ENCODE measurements at places on chromosomes 11 and 22.

DNA sequence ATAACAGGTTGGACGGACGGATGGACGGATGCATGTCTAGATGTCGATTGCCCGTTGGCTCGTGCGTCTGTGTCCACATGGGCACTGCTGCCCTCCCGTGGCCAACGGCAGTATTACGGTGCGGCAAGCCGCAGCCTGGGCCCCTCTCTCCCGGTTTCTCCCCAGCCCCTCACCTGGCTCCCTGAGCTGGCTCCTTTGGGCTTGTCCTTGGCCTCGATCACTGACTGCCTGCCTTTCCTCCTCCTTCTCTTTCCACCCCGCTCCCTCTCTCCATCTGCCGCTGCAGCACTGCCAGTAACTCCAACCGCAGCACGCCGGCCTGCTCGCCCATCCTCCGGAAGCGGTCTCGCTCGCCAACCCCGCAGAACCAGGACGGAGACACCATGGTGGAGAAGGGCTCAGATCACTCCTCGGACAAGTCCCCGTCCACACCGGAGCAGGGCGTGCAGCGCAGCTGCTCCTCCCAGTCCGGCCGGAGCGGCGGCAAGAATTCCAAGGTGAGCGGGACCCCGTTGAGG lies 77.3 kb downstream of the SCN3B start:
- DNase-seq: no peak

GRCh38 chr11:121351083-121351630 lies 58.6 kb downstream of the SC5D start:
- no peak for DNase-seq

GRCh38 chr22:48223488-48224190 lies 1461.2 kb downstream of the TBC1D22A start:
- DNase-seq: no peak

DNA sequence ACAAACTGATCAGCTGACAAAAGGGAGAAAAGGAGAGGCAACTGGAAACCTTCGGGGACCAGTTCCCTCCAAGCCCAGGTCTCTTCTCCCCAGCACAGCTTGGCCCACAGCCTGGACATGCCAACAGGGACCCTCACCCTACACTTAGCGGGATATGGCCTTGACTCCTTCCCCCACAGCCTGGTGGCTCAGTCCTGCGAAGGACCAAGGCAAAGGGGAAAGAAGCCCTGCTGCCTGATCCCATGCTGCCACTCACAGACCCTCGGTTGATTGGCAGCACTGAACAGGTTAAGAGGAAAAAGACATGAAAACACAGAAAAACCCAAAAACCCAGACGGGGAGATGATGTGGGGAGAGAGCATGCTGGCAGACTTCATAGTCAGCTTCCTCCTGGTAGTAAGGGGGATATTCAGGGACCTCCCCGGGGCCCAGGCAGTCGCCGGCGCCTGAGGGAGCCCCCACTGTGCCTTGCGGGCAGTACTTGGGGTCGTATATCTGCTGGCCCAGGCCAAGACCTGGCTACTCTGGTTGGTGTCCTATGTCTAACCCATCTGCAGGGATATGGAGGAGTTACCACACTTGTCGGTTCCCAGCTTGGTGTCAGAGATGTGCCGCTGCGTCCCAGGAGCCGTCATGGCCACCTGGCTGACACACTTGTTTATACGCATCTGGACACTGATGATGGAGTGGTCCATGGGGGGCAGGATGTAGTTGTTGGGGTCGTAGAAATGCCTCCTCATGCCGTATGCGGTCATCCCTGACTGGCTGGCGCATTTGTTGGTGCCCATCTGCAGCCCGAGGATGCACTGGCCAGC lies 34.2 kb upstream of the HORMAD2 start:
- DNase-seq: no peak

DNA sequence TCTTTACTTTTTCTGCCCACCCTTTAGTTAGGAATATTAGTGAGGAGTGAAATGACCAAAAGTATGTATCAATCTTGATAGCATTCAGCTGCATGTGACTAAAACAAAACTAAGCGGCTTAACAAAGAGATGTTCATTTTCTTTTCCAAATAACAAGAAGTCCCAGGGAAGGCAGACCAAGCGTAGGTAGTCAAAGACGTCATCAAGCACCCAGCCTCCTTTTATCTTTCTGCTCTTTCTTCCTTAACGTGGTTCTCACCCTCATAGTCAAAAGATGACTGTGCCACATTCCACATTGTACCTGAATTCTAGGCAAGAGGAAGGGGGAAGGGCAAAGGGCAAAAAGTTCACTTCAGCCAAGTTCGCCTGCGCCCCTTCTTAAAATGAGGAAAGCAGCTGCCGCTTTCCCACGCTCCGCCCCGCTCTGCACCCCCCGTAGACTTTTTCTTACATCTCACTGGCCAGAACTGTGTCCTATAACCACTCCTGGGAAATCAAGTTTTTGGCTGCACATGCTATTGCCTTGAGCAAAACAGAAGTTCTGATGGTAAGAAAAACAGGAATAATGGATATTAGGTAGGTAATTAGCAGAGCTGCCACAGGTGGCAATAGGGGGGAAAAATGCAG lies 14.6 kb upstream of the PGM2L1 start:
- DNase-seq: no peak

DNA sequence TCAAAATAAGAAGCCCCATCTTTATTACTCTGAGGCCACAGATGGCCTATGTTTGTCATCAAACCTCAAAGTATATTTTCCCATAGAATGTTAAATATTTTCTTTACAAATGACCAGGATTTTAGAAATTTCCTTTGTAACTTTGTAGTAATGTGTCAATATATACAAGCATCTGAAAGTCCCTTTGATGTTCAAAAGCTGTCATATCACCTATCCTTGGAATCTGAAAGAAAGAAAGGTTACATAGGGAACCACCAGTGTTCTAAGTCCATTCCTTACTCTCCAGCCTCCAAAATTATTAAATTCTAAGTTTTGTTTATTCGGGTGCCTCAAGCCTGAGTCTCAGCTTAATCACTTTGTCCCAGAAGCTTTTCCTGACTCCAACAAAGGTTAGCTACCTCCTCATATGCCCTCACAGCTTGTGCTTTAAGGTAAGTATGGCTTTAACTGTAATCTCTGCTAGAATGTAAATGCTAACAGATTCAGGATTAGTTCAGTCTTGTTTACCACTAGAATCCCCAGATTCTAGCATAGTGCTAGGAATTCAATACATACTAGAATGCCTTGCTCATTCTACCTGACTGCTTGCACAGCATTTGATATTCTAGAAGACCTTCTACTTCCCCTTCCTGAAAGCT lies 32.3 kb downstream of the CCDC34 start:
- DNase-seq: no peak

- no peak for DNase-seq
These were observed 304.1 kb downstream of the BUD13 start for GRCh38 chr11:116468699-116469098.

DNA sequence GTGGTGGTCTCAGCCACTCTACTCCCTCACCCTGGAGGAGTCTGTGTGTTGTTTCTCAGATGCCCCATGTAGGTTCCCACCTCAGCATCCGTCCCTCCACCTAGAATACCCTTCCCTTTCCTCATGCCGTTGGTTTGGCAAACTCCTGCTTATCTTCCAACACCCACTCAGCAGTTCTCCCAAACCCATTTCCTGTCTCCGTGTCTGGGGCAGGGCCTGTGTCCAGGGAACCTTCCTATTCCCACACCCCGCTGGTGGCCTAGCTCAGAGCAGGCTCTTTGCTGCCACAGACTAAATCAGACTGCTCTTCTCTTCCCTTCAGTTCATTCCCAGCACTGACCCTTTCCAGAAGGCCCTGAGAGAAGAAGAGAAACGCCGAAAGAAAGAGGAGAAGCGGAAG lies 7.5 kb upstream of the SREBF2 start:
- no peak for DNase-seq

DNA sequence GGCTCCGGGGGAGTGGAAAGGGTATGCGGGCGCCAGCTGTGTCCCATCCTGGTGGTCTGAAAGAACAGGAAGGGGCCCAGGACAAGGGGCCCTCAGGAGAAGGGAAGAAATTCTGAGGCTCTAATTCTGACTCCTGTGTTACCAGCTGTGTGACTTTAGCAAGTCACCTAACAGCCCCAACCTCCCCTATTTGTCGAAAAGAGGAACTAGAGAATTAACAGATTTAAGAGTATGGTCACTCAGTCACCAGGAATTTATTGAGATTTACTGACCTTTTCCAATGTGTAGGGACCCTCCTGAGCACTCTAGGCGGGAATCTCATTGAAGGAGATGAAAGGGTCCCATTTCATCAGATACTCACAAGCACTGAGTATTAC lies 14.6 kb downstream of the RPS6KA4 start:
- no peak for DNase-seq

DNA sequence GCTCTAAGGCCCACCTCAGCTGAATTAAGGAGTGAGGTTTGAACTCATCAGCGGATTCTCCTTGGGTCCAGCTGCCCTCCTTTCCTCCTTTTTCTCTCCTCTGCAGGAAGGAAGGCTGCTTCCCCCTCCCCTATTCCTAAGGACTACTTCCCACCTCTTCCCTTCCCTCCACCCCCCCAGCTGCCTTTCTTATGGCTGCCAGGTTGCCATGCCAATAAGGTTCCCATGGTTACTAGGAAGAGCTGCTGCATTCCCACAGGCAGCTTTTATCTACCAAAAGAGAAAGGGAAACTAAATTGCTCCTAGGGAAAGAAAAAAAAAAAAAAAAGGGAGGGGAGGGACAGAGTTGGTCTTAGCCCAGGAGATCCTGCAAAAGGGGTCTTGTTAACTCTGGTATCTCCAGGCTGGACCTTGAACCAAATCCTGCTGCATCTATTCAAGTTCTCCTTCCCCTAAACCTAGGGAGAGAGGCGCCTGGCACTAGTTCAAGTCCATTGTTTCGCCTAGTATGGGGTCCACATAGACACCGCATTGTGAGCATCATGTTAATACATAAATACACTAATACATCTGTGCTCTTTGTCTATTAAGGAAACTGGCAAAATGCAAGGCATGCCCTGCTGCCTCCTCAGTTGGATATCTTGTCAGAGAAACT lies 21.2 kb upstream of the FEZ1 start:
- DNase-seq: no peak

- DNase-seq: peak; percentile 96
These were observed 75.8 kb downstream of the CD44 start for GRCh38 chr11:35214792-35215193.

- DNase-seq: no peak
These were observed 44.4 kb downstream of the P4HA3 start for GRCh38 chr11:74267014-74267413.

- no peak for DNase-seq
These were observed 103.3 kb upstream of the TOP3B start for GRCh38 chr22:22085702-22086500.

- no peak for DNase-seq
These were observed 9.9 kb upstream of the SLC22A12 start for GRCh38 chr11:64581057-64581523.

DNA sequence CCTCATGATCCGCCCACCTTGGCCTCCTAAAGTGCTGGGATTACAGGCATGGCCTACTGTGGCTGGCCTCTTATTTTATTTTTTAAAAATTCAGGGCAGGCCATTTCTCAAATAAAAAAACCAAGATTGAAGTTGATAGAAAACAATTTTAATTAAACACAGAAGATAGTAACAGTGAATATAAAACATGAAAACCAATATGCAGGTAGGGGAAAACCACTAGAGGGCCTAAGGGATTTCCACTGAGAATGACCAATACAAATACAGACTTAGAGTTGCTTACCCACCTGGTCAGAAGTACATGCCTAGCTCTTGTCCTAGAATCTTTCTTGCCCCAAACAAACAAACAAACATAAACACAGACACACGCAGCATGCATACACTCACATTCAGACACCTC lies 1.7 kb upstream of the RTCB start:
- no peak for DNase-seq

- no peak for DNase-seq
These were observed 16.3 kb upstream of the TMEM191C start for GRCh38 chr22:21450858-21451353.

GRCh38 chr22:22981670-22982571 lies 88.4 kb upstream of the GNAZ start:
- DNase-seq: no peak

GRCh38 chr11:104332110-104332509 lies 168.2 kb upstream of the PDGFD start:
- DNase-seq: no peak

DNA sequence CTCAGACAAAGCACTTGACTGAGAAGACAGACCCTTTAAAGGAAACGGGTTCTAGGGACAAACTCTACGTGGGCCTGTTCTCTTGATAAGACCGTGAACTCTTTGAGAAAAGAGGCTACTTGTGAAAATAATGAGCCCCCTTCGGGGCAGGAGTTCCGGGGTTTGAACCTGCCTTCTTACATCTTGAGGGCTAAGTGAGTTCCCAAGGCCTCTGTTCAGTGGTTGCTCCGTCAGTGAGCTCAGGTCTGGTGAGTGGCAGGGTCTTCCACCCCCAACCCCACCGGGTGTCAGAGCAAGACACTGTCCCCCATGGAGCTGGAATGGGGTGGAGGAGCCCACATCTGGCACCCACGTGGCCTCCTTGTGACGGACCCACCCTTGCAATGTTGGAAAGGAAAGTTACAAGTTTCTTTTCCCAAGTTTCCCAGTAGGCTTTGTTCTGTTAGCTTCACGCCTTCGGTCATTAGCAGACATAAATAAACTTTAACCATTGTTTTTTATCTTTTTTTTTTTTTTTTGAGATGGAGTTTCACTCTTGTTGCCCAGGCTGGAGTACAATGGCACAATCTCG lies 6.3 kb upstream of the SAMM50 start:
- no peak for DNase-seq

GRCh38 chr22:43616645-43617044 lies 195.5 kb downstream of the EFCAB6 start:
- no peak for DNase-seq

GRCh38 chr11:46521961-46522681 lies 71.7 kb downstream of the AMBRA1 start:
- peak; percentile 39 for DNase-seq

GRCh38 chr22:22352371-22352999 lies 107.9 kb downstream of the VPREB1 start:
- DNase-seq: no peak

DNA sequence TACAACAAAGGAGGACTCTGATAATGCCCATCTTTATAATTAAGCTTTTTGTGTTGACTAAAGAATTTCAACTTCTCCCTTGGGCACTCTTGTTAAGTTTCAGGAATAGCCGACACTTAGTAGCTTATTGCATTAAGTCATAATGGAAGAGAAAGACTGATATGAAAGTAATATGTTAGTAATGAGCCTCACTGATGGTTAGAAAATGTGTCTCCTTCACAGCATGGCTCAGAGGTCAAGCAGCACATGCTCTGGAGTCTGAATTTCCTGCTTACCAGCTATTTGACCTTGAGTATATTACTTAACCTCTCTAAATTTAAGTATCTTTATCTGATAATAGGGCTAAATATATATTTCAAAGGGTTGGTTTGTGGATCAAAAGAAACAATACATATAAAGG lies 39.0 kb downstream of the PDGFD start:
- DNase-seq: no peak
